Stimulated activated CD8-positive, alpha-beta memory T cell treated with anti-CD3 and anti-CD28 coated beads, Interleukin-2, amount 100 ng/mL, for 1 hour (primary cell): ENCODE measurements at places on chromosomes 3 and 15.

- no peak for DNase-seq
Observed at GRCh38 chr3:87336761-87337160, 60.4 kb upstream of the POU1F1 start.

DNA sequence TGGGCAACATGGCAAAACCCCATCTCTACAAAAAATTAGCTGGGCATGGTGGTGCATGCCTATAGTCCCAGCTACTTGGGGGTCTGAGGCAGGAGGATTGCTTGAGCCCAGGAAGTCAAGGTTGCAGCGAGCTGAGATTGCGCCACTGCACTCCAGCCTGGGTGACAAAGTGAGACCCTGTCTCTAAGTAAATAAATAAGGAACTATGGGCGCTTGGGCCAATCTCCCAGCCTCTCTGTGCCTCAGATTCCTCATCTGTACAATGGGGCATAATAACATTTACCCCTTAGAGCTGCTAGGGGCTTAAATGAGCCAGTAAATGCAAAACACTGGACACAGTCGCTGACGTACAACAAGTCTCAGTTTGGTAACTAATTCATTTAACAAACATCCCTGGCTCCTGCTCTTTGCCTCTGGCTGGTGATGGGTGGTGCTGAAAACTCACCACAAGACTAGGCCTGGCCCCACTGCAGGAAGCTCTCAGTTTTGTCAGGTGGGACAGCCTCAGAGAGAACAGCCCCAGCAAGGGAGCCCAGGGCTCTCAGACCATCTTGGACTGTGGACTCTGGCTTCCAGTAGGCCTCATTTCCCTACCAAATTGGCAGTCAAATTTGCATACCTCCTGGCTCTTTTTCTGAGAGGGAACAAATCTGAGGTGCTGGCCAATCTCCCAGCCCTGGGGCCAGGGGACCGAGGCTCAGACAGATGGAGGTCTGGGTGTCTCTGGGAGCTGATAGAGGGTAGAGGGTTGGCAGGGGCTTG, 6.4 kb upstream of the TBC1D2B start:
- DNase-seq: no peak

DNA sequence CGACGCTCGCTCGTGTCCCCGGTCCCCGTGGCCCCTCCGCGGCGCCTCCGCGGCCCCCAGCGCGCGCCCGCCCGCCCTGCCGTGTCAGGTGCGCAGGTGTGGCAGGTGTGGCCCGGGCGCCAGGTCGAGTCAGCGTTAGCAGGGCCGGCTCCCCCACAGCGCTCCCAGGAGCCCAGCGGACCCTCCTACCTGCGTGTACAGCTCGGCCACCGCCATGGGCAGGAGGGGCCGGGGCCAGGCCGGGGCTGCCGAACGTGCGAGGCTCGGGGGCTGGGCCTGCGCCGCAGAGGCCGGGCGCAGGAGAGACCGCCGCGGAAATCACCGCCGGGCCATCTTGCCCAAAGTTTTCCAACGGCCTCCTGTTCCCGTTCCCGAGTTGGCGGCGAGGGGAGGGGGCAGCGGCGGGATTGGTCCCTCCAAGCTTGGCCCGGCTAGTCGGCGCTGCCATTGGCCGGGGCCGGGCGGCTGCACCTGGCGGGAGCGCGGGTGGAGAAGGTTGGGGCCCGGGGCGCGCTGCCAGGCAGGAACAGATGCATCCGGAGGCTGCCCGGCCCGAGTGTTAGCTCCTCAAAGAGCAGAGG, at the start of gene MYO5C:
TSS of gene MYO5C (minus strand) at position 384 of the 581 bp plus-strand sequence. CDS start at position 216, 168 bp downstream.
- no peak for DNase-seq

DNA sequence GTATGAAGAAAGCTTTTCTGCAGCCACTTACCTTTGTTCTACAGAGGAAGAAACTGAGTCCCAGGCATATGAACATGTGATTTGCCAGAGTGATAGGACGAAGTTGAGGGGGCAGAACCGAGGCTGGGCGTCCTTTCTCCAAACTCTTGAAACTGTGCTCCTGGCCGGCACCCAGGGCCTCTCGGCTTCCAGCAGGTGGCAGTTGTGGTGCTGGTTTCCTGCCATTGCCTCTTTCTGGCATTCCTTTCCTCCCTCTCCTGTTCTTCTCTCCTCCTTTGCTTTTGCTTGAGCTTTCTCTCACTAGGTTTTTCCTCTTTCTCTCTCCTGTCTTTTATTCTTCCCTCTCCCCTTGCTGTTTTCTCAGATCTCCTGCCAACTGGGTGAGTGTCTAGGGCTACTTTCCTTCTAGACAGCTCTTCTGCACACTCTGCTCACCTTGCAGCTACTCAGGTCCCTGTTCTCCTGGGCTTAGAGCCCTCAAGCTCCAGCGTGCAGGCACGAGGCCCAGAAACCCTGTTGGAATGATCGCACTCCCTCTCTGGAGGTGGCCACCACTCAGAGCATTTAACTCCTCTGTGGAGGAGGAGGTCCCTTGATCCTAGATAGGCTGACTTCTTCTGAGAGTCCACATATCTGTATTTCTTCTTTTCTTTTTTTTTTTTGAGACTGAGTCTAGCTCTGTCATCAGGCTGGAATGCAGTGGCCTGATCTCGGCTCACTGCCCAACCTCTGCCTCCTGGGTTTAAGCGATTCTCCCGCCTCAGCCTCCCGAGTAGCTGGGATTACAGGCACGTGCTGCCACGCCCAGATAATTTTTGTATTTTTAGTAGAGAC, 26.2 kb downstream of the TRAK1 start:
- DNase-seq: no peak
